ENCODE measurements at places on chromosomes 12 and 14.

DNA sequence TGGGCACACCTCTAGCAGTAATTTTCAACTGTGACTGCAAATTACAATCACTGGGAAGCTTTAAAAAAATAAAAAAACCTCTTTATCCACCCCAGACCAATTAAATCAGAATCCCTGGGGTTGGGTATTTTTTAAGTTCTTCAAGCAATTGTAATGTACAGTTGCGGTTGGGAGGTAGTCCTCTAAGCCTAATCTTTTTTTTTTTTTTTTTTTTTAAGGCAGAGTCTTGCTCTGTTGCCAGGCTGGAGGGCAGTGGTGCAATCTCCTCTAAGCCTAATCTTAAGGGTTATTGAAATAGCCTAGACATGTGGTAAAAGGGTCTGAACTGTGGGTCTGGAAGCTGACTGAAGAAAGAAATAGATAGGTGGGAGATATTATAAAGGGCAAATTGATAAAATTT is 230.5 kb downstream of the AKAP6 start:
- DNase-seq: no peak

DNA sequence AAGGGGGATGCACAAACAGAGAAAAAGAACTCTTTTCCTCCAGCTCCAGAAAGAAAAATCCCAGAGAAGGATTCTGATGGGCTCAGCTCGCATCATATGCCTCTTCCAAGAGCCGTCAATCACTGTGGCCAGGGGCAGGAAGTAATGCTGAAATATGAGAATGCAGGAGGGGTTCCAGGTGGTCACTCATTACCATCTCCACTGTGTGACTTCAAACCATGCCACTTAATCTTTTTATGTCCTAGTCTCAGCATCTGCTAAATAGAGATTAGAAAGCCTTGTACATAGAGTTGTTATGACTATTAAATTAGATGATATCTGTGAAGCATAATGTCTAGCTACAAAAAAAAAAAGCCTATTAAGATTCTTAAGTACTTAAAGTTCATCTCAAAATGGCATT is 65.6 kb upstream of the FICD start:
- no peak for DNase-seq

DNA sequence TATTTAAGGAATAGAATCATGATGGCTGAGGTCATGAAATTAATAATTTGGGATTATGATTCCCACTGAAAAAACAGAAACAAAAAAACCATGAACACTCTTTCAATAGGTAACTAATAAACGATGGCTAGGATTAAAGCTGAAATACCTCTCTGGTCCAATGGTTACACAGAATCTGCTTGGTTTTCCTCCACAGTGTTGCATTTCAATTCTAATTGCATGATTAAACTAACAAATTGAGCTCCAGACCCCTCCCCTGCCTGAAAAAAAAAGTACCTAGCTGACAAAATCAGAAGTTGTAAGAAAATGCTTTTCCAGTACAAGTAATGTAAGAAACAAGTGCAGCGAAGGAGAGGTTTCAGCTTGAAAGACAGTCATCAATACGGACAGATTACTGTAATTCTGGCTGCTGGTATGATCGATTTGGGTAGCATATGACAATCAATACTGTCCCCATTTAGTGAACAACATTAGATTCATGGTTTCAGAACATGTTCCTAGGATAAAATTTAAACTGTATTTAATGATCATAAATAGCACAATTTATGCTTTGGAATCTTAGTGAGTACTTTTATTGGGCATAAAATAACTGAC is 32.0 kb downstream of the INSM2 start:
- DNase-seq: no peak

GRCh38 chr12:90304231-90304630 is 595.6 kb upstream of the ATP2B1 start:
- no peak for DNase-seq
